ENCODE measurements at places on chromosomes 2 and 18. TPM values are rescaled to one million over a fixed set of nuclear protein-coding genes. Genes with fewer than 3 reads are reported as not detected.

DSG4 gene
- not detected for total RNA-seq

GPAT2 gene
- total RNA-seq, result 5.5 TPM

THUMPD2 gene
- 5.9 TPM for total RNA-seq

ESPNL gene
- not detected for total RNA-seq

FAM117B gene
- 2.4 TPM for total RNA-seq

SIX3 gene
- total RNA-seq, result not detected

ACADL gene
- 0.59 TPM for total RNA-seq

RGPD4 gene
- 0.10 TPM for total RNA-seq

UGT1A5 gene
- not detected for total RNA-seq

ALK gene
- not detected for total RNA-seq

TRMT61B gene
- total RNA-seq, result 24.7 TPM

TRIM54 gene
- total RNA-seq, result 291 TPM

Data from left ventricle myocardium superior (tissue), 1 donor.